ENCODE measurements at places on chromosomes 2 and 18.

GRCh38 chr2:219350710-219351221, 18.2 kb upstream of the RESP18 start:
- DNase-seq, result no peak

DNA sequence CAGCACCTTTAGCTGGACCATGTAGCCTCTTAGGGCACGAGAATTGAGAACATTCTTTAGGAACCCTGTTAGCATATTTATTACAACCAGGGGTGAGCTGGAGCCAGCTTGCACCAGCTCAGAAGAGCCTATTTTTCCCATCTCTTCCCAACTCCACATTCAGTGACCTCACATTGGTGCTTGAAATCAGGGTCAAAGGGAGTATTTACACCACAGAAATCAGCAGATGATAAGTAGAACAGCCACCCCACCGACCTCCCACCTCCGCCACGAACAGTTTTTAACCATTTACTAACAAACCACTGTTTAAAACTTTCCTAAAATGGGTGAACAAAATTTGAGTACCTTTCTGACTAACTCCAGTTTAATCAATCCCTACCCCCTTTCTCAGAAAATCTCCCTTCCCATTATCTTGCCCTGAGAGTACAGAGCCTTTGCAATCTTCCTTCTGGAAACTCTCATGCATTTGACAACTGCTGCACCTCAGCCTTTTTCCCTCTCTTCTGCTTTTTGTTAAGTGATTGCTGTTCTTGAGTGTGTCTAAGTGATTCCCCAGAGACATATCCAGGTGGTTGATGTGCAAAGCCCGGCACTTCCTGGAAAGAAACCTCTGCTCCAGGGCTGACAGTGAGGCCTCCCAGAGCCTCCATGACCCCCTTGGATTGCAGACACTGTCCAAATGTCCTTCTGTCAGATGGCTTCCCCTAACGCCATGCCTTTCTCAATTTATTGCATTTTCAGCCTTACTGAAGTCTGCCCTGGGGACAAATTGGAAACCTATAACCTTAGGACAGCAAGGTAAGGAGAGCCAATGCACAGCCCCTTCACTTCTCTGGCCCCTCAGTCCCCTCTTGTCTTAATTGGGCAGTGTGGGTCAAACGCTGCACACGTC, 389.5 kb upstream of the TNP1 start:
- DNase-seq, result no peak

DNA sequence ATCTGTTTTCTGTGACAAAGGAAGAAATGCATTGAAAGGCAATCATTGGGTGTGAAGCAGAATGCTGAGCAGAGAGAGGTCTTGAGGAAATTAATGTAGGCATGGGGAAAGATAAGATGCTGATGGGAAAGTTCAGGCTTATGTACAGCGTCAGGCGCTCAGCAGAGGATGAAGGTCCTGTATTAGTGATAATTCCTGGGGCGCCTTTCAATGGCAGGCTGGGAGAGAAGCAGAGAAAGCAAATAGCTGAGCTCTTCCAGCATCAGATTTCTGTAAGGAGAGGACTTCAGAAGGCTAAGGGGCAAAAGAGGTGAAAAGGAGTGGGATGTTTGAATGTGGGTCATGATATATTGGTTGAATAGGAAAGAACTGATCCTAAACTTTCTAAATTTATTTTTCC, 129.8 kb downstream of the HNMT start:
- DNase-seq, result no peak

GRCh38 chr2:173451118-173451517, 96.4 kb downstream of the CDCA7 start:
- no peak for DNase-seq

- DNase-seq, result no peak
Observed at GRCh38 chr2:236618370-236618769, 48.7 kb downstream of the ACKR3 start.

DNA sequence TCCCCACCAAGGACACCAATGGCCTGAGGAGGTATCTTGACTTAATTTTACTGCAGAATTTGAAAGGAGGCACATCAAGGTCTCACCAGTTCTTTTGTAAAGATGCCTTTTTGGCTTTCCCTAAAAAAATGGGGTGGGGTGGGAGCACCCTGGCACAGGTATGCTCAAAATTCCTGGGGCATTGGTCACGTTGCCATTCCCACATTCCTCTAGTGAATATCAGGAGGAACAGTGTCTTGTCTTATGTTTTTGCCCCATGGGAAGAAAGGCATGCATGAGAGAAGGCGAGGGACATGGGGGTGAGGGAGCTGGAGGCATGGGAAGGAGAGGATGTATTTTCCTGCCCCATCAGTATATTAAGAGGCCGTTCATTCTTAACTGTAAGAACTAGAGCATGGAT, 275.3 kb downstream of the CMPK2 start:
- no peak for DNase-seq
